Large intestine (tissue), 12 donors: ENCODE measurements at places on chromosomes 11 and 22. TPM values are rescaled to one million over a fixed set of nuclear protein-coding genes. Genes with fewer than 3 reads are reported as not detected.

VWA5A gene
- 24.6 TPM for polyA plus RNA-seq

- H3K27me3 ChIP-seq: peaks cover 15% of the 10 kb centered on the region
- H3K36me3 ChIP-seq: no peaks in the 10 kb centered on the region
- no peak overlapping the region for H3K27ac ChIP-seq
- H3K4me3 ChIP-seq: no peak overlapping the region
- H3K4me1 ChIP-seq: no peaks in the 10 kb centered on the region
Observed at GRCh38 chr22:19615867-19616581, 91.8 kb upstream of the CLDN5 start.

GRCh38 chr11:112958670-112959069 lies 2.5 kb upstream of the NCAM1 start:
- no peak overlapping the region for H3K27ac ChIP-seq
- no peaks in the 10 kb centered on the region for H3K36me3 ChIP-seq
- peaks cover 4% of the 10 kb centered on the region for H3K4me1 ChIP-seq
- DNase-seq: no peak

ASRGL1 gene
- 5.4 TPM for polyA plus RNA-seq

- no peak overlapping the region for H3K4me3 ChIP-seq
- no peaks in the 10 kb centered on the region for H3K4me1 ChIP-seq
- no peak overlapping the region for H3K27ac ChIP-seq
Observed at GRCh38 chr11:106101819-106102218, 24.4 kb downstream of the AASDHPPT start.

DNA sequence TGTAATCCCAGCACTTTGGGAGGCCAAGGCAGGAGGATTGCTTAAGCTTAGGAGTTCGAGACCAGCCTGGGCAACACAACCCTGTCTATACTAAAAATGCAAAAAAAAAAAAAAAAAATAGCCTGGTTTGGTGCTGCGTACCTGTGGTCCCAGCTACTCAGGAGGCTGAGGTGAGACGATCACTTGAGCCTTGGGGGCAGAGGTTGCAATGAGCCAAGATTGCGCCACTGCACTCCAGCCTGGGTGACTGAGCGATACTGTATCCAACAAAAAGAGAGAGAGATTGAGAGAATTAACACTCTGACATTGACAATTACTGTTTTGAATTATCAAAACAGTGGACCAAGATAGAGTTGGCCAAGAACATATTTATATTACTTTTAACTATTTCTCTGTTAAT lies 53.7 kb downstream of the SIK2 start:
- no peaks in the 10 kb centered on the region for H3K4me1 ChIP-seq
- H3K27me3 ChIP-seq: no peaks in the 10 kb centered on the region
- no peak for DNase-seq
- H3K36me3 ChIP-seq: peaks cover 7% of the 10 kb centered on the region

DNA sequence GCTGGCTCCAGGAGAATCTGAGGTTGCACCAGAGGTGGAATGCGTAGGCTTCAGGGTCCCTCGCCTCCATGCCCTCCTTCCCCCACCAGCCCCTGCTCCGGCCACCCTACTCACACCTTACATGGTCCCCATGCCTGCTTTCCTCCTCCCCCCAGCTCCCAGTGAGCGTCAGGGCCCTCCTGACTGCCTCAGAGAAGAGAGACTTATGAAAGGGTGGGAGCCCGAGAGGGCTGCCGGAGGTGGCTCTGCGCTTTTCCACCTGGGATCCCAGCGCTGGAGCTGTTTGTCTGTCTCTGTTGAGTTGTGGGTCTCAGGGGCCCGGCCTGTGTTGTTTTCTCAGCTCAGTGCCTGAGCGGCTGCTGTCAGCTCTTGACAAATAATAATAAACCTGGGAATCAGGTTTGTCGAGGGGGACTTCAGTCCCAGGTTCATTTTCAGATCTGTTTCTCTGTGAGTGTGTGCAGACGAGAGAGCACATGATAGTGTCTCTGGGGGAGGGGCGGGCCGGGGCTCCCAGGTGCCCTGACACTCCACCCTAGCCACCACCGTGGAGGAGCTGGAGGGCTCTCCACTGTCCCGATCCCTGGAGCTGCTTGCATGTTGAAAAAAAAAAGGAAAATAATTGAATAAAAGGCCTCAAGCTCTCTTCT lies 153.7 kb downstream of the FEZ1 start:
- no peak overlapping the region for H3K27ac ChIP-seq
- peaks cover 7% of the 10 kb centered on the region for H3K27me3 ChIP-seq
- H3K4me1 ChIP-seq: no peaks in the 10 kb centered on the region

C11orf86 gene
- 16.0 TPM for polyA plus RNA-seq

DNA sequence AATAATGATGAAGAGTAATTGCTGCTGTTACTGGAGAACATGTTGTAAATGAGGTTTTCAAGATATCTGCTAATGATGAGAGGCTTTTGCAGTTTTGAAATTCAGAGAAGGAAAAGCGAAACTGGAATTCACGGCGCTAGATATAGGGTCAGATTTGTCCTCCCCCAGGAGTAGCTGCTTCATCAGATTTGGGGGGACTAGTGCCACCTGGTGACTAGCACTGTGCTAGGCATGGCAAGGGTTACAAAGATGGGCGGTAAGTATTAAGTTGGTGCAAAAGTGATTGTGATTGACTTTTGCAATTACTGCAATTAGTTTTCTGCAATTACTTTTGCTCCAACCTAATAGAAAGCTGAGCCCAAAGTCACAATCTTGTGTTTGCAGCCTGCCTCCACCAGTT lies 879.9 kb upstream of the TENM4 start:
- no peaks in the 10 kb centered on the region for H3K36me3 ChIP-seq
- H3K4me1 ChIP-seq: no peaks in the 10 kb centered on the region
- no peak overlapping the region for H3K27ac ChIP-seq
- no peak for DNase-seq
- H3K27me3 ChIP-seq: no peaks in the 10 kb centered on the region

DNA sequence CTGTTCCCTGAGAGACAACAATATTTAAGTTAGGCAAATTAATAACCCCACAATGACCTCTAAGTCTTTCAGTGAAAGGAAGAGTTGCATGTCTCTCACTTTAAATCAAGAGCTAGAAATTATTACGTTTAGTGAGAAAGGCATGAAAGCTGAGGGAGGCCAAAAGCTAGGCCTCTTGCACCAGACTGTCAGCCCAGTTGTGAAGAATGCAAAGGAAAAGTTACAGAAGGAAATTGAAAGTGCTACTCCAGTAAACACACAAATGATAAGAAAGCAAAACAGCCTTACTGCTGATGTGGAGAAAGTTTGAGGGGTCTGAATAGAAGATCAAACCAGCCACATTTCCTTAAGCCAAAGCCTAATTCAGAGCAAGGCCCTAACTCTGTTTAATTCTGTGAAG lies 45.0 kb downstream of the BBOX1 start:
- no peaks in the 10 kb centered on the region for H3K36me3 ChIP-seq
- no peaks in the 10 kb centered on the region for H3K27me3 ChIP-seq
- no peak overlapping the region for H3K4me3 ChIP-seq
- no peak overlapping the region for H3K27ac ChIP-seq
- DNase-seq: no peak
- no peaks in the 10 kb centered on the region for H3K4me1 ChIP-seq

TRIM49D1 gene
- polyA plus RNA-seq: not detected

DNA sequence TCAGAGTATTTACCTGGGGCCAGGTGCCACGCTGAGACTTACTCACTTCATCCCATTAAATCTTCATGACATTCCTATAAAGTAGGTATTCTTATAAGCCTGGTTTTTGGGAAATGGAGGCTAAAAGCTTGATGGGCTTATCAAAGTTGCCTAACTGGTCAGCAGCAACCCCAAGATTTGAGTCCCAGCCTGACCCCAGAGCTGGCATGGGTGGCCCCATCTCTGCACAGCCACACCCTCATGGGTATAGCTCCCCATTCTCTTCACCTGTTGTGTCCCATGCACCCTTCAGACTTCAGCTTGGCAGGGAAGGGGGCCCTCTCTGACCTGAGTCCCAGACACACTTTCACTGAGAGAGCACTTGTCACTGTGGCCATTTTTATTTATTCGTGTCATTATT lies 37.4 kb upstream of the TP53I11 start:
- no peak overlapping the region for H3K27ac ChIP-seq
- no peaks in the 10 kb centered on the region for H3K27me3 ChIP-seq
- no peaks in the 10 kb centered on the region for H3K36me3 ChIP-seq

DNA sequence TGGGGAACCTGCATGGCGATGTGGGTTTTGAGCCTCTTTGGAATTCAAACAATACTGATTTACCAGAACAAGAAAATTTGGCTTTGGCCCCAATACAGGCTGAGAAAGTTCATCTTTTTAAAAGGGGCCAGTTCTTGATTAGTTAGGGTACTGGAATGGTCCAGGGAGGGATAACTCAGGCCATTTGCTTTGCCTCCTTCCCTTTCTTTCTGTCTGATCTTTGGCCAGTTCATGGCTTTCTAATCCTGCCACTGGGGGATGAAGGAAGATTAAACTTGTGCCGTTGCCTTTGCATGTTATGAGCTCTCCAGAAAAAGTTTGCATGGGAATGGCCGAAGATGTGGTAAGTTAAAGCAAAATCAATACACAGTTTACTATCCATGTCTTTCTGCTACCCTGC lies 78.4 kb downstream of the ADAMTS15 start:
- no peak overlapping the region for H3K4me3 ChIP-seq
- H3K27me3 ChIP-seq: no peaks in the 10 kb centered on the region
- H3K27ac ChIP-seq: peak overlapping the region; percentile 59
- H3K4me1 ChIP-seq: peaks cover 32% of the 10 kb centered on the region

SHISA8 gene
- 0.10 TPM for polyA plus RNA-seq

DNA sequence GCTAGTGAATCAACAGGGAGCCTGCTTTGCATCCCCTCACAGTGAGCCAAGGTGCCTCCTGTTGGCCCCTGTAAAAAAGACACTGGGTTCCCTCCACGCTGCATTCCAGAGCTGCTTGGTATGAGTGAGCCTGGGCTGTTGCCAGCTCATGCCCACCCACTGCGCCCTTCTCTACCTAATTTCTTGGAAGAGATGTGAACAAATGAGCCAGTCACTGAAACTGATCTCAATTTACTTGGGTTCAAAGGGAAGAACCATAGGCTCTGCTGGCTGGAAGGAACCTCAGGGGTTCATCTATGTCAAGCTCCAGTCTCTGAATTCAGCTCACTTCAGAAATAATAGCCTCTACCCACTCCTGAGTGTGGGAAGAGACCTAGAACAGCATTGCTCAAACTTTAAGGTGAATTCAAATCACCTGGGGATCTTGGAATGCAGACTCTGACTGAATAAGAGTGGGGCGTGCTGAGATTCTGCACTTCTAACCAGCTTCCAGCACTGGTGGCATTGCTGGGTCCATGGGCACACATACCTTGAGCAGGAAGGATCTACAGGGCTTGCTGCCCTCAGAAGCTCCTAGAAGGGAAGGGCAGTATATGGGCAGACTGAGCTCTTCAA lies 5.4 kb upstream of the TMPRSS4 start:
- H3K27ac ChIP-seq: no peak overlapping the region
- H3K36me3 ChIP-seq: no peaks in the 10 kb centered on the region
- no peak for DNase-seq
- peaks cover 2% of the 10 kb centered on the region for H3K27me3 ChIP-seq

- H3K27me3 ChIP-seq: no peaks in the 10 kb centered on the region
- H3K36me3 ChIP-seq: peaks cover 3% of the 10 kb centered on the region
- no peak for DNase-seq
- H3K27ac ChIP-seq: no peak overlapping the region
Observed at GRCh38 chr22:29083933-29084591, 11.2 kb downstream of the KREMEN1 start.

WBP2NL gene
- 1.5 TPM for polyA plus RNA-seq

GRCh38 chr22:42842658-42843370 lies 14.3 kb downstream of the ARFGAP3 start:
- DNase-seq: no peak
- H3K4me1 ChIP-seq: no peaks in the 10 kb centered on the region
- no peaks in the 10 kb centered on the region for H3K27me3 ChIP-seq
- H3K27ac ChIP-seq: no peak overlapping the region
- H3K36me3 ChIP-seq: peaks cover 53% of the 10 kb centered on the region

TYR gene
- polyA plus RNA-seq: not detected

TRIM51 gene
- polyA plus RNA-seq: not detected

GRCh38 chr22:48061726-48062125 lies 1299.3 kb downstream of the TBC1D22A start:
- H3K27ac ChIP-seq: no peak overlapping the region
- no peak for DNase-seq
- H3K4me3 ChIP-seq: no peak overlapping the region
- H3K4me1 ChIP-seq: no peaks in the 10 kb centered on the region
- no peaks in the 10 kb centered on the region for H3K36me3 ChIP-seq
- H3K27me3 ChIP-seq: no peaks in the 10 kb centered on the region

- no peaks in the 10 kb centered on the region for H3K27me3 ChIP-seq
- no peaks in the 10 kb centered on the region for H3K4me1 ChIP-seq
- DNase-seq: no peak
Observed at GRCh38 chr11:104713401-104713800, 184.9 kb downstream of the CASP12 start.

RRM1 gene
- polyA plus RNA-seq: 48.2 TPM

DNA sequence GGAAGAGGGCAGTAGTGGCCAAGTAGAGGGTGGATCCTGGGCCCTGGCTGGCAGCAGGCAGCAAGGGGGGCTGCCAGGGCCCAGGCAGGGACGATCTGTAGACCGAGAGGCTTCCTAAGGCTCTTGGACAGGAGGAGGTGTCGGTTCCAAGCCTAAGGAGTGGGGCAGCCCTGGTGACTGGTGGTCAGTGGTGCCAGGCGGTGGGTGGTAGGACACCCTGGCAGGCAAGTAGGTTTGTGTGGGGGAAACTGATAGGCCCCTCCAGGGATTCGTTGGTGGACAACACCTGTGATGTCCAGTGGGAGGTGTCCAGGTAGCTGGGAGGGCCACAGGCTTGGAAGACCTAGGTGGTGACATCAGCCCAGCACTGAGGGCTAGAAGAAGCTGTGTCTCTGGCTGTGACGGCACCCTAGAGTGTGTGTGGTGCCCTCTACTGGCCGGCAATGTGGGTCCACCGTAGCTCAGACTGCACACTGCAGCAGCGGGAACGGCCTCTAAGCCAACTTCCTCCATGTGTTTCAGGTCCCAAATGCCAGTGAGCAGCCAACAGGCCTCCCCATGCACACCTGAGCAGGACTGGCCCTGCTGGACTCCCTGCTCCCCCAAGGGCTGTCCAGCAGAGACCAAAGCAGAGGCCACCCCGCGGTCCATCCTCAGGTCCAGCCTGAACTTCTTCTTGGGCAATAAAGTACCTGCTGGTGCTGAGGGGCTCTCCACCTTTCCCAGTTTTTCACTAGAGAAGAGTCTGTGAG lies 9.4 kb upstream of the SAMM50 start:
- H3K27ac ChIP-seq: no peak overlapping the region
- H3K36me3 ChIP-seq: no peaks in the 10 kb centered on the region
- H3K27me3 ChIP-seq: no peaks in the 10 kb centered on the region
- DNase-seq: peak; percentile 46
- no peaks in the 10 kb centered on the region for H3K4me1 ChIP-seq

GRCh38 chr11:118907051-118908042 lies 18.4 kb downstream of the BCL9L start:
- H3K4me1 ChIP-seq: peaks cover 46% of the 10 kb centered on the region
- DNase-seq: peak; percentile 78
- H3K27me3 ChIP-seq: no peaks in the 10 kb centered on the region
- H3K4me3 ChIP-seq: no peak overlapping the region

SULT4A1 gene
- 5.0 TPM for polyA plus RNA-seq

DNA sequence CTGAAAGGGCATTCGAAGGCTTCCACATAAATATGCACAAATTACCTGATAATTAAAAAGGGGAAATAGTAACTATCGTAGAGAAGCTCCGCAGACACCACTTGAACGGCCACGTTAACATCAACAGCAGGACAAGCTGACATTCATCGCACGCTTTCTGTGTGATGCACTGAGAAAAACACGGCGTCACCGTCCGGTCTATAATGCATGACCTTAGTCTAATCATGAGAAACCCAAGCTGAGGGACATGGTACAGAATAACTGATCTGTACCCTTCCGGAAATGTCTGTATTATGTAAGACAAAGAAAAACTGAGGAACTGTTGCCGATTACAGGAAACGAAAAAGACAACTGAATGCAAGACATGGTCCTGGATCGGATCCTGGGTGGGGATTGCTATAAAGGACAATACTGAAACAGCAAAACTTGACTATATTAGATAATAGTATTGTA lies 678 bp upstream of the RANGAP1 start:
- no peak for DNase-seq
- H3K4me3 ChIP-seq: peak overlapping the region; percentile 47
- peak overlapping the region; percentile 72 for H3K27ac ChIP-seq
- H3K27me3 ChIP-seq: no peaks in the 10 kb centered on the region
- H3K4me1 ChIP-seq: peaks cover 14% of the 10 kb centered on the region

DDI1 gene
- not detected for polyA plus RNA-seq
